ENCODE measurements at places on chromosomes 12 and 14.

- H3K27me3 ChIP-seq, result no peaks in the 10 kb centered on the region
- H3K4me1 ChIP-seq, result peaks cover 19% of the 10 kb centered on the region
- H3K36me3 ChIP-seq, result no peaks in the 10 kb centered on the region
- no peak overlapping the region for H3K27ac ChIP-seq
- H3K4me3 ChIP-seq, result no peak overlapping the region
These were observed 235.2 kb downstream of the PCNX1 start for GRCh38 chr14:71142375-71143038.

DNA sequence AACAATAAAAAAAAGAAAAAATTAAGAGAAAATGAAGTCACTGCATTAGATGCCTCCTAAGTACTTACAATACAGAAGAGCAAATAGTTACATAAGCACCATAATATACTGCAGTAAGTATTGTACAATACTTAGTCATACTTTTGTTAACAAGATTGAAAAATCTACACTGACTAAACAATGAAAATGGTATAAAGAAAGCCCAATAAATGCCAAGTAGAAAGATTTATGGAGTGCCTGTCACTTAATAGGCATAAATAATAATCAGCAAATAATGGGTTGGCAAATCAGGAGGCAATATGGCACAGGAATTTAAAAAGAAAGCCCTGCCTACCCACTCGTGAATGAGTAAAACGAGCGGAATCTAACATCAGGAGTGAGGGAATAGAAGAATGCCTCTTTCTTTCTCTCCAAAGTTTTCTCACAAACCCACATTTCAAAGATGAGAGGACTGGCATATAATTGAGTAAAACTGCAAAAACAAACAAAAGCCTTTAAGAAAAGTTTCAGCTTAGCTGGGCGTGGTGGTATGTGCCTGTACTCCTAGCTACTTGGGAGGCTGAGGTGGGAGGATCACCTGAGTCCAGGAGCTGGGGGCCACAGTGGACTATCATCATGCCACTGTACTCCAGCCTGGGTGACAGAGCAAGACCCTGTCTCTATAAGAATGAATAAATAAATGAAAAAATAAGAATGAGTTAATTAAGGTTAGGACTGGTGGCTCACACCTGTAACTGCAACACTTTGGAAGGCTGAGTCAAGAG, 36.1 kb downstream of the CRY1 start:
- no peaks in the 10 kb centered on the region for H3K27me3 ChIP-seq
- H3K36me3 ChIP-seq, result no peaks in the 10 kb centered on the region
- H3K4me1 ChIP-seq, result no peaks in the 10 kb centered on the region
- no peak for DNase-seq

GRCh38 chr12:117072736-117073490, 26.3 kb downstream of the TESC start:
- DNase-seq, result no peak
- no peak overlapping the region for H3K4me3 ChIP-seq
- no peak overlapping the region for H3K27ac ChIP-seq

- no peak for DNase-seq
- no peaks in the 10 kb centered on the region for H3K4me1 ChIP-seq
- no peaks in the 10 kb centered on the region for H3K27me3 ChIP-seq
- no peak overlapping the region for H3K27ac ChIP-seq
- H3K4me3 ChIP-seq, result no peak overlapping the region
These were observed 57.1 kb downstream of the MARK3 start for GRCh38 chr14:103442288-103442687.
